ENCODE measurements at places on chromosomes 16 and 17. TPM values are rescaled to one million over a fixed set of nuclear protein-coding genes. Genes with fewer than 3 reads are reported as not detected.

GRCh38 chr17:30104575-30105339 lies 11.9 kb upstream of the NSRP1 start:
- H3K36me3 ChIP-seq, result no peaks in the 10 kb centered on the region
- no peaks in the 10 kb centered on the region for H3K27me3 ChIP-seq
- H3K4me1 ChIP-seq, result no peaks in the 10 kb centered on the region
- H3K27ac ChIP-seq, result peak overlapping the region; percentile 49
- peak overlapping the region; percentile 48 for H3K4me3 ChIP-seq
- peak; percentile 81 for DNase-seq

- H3K4me1 ChIP-seq, result no peaks in the 10 kb centered on the region
- no peaks in the 10 kb centered on the region for H3K36me3 ChIP-seq
- no peak overlapping the region for H3K27ac ChIP-seq
- H3K4me3 ChIP-seq, result no peak overlapping the region
- DNase-seq, result no peak
- H3K27me3 ChIP-seq, result no peaks in the 10 kb centered on the region
Measured at GRCh38 chr16:8548166-8548565, 42.1 kb downstream of the TMEM114 start.

DNA sequence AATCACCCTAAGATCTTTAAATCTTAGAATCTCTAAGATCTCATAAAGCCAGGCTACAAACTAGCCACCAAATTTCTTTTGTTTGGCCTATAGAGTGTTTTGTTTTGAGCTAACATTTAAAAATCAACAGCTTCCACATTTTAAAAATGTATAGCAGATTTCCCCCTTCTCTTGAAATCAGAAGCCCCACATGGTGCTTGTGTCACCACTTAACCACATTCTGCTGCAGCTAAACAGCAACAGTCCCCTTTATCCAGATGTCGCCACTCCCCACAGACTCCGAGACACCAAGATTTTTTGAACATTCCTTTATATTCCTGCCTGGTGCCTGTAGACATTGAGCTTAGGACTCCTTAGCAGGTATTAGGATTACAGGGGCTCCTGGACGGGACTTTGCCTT lies 16.0 kb downstream of the GUCY2D start:
- no peaks in the 10 kb centered on the region for H3K36me3 ChIP-seq
- H3K4me3 ChIP-seq, result no peak overlapping the region
- no peak overlapping the region for H3K27ac ChIP-seq

GRCh38 chr16:54952195-54952594 lies 21.5 kb downstream of the IRX5 start:
- no peaks in the 10 kb centered on the region for H3K4me1 ChIP-seq
- no peaks in the 10 kb centered on the region for H3K27me3 ChIP-seq
- H3K4me3 ChIP-seq, result no peak overlapping the region
- H3K27ac ChIP-seq, result no peak overlapping the region
- no peak for DNase-seq

- peaks cover 11% of the 10 kb centered on the region for H3K4me1 ChIP-seq
- no peak for DNase-seq
- H3K36me3 ChIP-seq, result no peaks in the 10 kb centered on the region
- H3K27me3 ChIP-seq, result no peaks in the 10 kb centered on the region
Measured at GRCh38 chr17:60602385-60602742, 2.4 kb downstream of the PPM1D start.

Gene ZSCAN10
- total RNA-seq, result not detected
